ENCODE measurements at places on chromosomes 4 and X. TPM values are rescaled to one million over a fixed set of nuclear protein-coding genes. Genes with fewer than 3 reads are reported as not detected.

Gene LONRF3
- 0.84 TPM for total RNA-seq

Gene PTCHD1
- not detected for total RNA-seq

Gene SRPX
- 2.2 TPM for total RNA-seq

Gene TLR10
- total RNA-seq, result not detected

Gene AFF1
- total RNA-seq, result 45.2 TPM

Gene FAM114A1
- total RNA-seq, result 20.8 TPM

Gene ADRA2C
- 11.7 TPM for total RNA-seq

Gene PPEF2
- not detected for total RNA-seq

Gene GNL3L
- total RNA-seq, result 64.3 TPM

Gene UTP3
- 28.2 TPM for total RNA-seq

Gene SPATA4
- not detected for total RNA-seq

Gene PPP3CA
- total RNA-seq, result 33.8 TPM

Gene FAM241A
- total RNA-seq, result 1.1 TPM

Gene GRSF1
- 76.1 TPM for total RNA-seq

Gene ADGRG2
- not detected for total RNA-seq

Gene CPE
- total RNA-seq, result 4.6 TPM

Gene CXorf65
- total RNA-seq, result not detected

Gene ARX
- 0.52 TPM for total RNA-seq

Gene ODAM
- 15.1 TPM for total RNA-seq

Gene ATP2B3
- not detected for total RNA-seq

Gene PAK3
- not detected for total RNA-seq

Gene GAGE1
- not detected for total RNA-seq

Gene NUDT11
- not detected for total RNA-seq

Gene SMARCAD1
- 30.6 TPM for total RNA-seq

Gene AVPR2
- not detected for total RNA-seq

Gene RAB41
- not detected for total RNA-seq

Gene TMPRSS11D
- total RNA-seq, result not detected

Gene STARD8
- total RNA-seq, result not detected

Gene ADH1C
- 0.23 TPM for total RNA-seq

Gene ING2
- 12.9 TPM for total RNA-seq

Gene UFSP2
- 17.4 TPM for total RNA-seq

Gene MAGIX
- total RNA-seq, result 2.1 TPM

Gene SOX3
- total RNA-seq, result not detected

Data from Caco-2 (cell line).